CD4-positive, alpha-beta T cell treated with Interleukin-15 for 4 hours (primary cell): ENCODE measurements at places on chromosomes 3 and 15.

DNA sequence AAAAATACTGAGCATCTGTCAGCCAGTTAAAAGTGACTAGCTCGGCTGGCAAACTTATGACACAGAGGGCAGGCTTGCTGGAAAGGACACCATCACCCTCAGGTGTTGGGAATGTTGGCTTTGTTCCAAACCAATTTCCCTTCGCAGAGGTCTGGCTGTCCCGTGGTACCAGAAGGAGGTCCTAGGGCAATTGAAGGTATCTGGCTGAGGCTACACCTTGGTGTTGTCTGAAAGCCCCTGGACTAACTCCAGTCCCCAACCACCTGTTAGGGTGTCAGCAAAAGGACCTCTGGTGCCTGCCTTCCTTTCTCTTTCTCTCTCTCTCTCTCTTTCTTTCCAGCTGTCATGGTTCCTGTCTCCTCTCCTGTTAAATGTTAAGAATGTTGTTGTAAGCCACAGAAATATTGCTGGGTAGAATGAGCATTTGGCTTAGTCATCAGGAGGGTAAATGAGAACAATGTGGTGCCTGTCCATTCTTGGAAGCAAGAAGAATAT is 12.5 kb downstream of the PRR20G start:
- no peak for DNase-seq

DNA sequence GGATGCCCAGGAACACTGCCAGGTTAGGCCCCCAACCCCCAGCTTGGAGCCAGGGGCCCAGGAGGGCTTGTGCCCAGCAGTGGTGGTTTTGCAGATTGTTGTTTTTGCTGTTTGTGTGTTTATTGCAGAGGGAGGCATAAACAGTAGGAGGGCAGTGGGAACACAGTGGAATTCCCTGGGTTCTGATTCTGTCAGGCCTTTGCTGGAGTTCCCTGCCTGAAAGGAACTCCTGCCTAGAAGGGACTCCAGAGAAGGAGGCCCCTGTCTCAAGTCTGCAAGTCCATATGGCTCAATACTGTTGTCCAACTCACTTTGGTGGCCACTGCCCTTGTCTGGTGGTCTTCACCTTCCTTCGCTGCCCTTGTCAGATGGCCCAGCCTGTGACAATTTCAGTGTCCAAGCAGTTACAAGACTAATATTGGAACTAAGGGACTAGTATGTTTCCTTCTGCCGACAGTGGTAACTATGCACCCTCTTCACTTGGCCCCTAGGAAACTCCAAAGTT is 47.4 kb upstream of the RAB6B start:
- no peak for DNase-seq

DNA sequence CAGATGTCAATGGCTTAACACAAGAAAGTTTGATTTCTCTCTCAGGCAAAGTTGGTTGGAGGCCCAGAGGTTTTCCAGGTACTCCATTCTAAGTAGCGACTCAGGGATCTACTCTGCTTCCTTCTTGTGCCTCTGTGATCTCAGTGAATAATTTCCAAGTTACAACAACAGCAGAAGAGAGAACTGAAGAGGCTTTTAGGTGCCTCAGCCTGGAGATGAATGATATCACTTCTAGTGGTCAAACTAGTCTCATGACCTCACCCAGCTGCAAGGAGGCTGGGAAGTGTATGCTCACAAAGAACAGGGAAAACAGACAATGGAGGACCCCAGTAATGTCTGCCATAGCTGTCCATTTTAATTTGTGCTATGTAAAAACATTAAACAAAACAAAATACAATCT is 4.6 kb upstream of the PRICKLE2 start:
- DNase-seq, result no peak

DNA sequence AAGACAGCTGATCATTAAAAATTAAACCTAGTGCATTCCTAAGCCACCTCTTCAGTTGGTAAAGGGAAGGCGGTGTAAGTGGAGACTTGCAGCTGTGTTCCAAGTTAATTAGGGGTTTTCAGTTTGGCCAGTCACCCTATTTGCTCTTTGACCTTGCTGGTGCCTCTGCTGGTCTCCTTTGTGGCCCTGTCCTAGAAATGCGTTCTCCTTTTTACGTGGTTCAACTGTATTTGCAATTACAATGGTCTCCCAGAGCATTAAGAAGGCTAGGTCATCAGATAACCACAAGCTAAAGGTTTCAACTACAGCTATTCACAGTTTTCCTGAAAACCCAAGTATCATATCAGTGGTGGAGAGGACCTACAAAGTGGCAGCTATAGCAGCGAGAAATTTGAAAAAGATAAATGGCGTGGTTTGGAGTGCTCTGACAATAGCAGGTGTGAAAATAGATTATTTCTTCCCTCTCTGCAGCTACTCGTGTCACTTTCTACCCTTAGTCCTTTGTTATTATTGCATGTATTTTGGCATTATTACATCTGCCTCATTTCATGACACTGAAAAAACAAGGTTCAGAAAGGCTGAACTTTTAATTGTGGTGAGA is 203.5 kb upstream of the TBC1D5 start:
- DNase-seq, result no peak

- DNase-seq, result no peak
Measured at GRCh38 chr15:37204692-37205091, 104.3 kb upstream of the MEIS2 start.

GRCh38 chr15:27066446-27066845 is 95.5 kb downstream of the GABRG3 start:
- DNase-seq, result no peak

- no peak for DNase-seq
Measured at GRCh38 chr15:79978260-79978654, 7.3 kb upstream of the BCL2A1 start.

GRCh38 chr15:58520936-58521292 is 89.1 kb downstream of the LIPC start:
- DNase-seq, result no peak

- DNase-seq, result no peak
Measured at GRCh38 chr3:178915365-178915764, 156.2 kb downstream of the ZMAT3 start.

GRCh38 chr15:73232776-73233175 is 136.0 kb downstream of the HCN4 start:
- DNase-seq, result no peak

- no peak for DNase-seq
Measured at GRCh38 chr3:61812085-61812484, 250.7 kb downstream of the PTPRG start.

DNA sequence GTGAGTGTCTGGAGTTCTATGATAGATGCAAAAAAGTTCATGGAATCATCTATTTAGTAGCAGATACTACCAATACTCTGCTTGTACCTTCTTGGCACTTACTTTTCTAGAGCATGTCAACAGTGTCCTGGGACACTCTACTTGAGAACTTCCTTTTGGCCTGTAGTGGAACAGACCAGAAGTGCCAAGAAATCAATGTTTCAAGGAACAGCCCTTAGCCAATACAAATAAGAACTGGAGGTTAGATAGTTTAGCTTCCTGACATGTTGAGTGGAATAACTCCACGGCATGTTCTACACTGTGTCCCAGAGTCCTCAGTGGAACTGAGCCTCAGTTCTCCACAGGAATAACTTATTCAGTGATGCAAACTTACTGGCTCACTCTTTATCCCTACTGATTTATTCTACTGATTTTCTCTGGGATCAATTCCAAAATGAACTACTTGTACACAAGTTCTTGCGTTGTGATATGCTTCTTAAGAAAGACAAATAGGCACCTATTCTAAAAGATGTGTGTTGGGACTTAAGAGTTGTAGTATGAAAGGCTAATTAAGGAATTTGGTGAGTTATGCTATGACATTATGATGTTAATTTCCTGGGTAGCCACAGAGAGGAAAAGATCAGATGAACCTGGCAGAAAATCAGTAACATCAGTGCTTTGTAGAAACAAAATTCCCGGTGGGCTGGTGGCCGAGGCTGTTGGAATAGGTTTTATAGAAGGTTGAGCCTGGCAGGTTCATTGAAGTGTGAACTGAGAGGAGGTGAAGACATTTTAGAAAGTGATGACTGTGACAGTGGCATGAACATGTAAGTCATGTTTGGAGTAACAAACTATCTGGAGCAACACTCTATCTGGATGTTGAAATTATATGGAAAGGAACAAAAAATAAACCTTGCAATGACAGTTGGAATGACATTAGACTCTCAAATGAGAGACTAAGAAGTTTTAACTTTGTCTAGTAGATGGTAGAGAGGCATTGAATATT is 101.8 kb upstream of the RBMS3 start:
- DNase-seq, result no peak

DNA sequence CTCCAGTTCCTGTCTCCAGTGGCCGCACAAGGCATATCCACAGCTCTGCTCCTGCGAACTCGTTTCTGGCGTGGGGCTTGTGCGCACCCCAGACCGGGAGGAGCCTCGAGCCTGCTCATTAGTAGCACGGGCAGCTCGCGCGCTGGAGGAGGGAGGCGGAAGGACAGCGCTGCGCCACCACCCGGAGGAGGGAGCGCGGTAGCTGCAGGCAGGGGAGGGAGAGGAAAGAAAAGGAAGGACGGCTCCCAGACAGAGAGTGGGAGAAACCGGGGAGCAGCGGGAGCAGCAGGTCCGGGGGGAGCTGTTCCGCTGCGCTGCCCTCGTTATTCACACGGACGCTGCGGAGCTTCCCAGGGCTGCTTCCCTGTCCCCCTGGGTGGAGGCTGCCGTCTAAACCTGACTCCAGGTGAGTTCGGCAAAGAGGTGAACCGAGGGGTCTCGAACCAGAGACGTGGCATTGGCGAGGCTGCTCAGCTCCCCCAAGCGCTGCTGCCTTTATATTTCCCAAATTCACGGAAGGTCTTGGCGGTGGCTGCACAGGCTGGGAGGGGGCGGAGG is 121.3 kb upstream of the ZNF717 start:
- no peak for DNase-seq

- DNase-seq, result no peak
Measured at GRCh38 chr3:174276826-174277225, 582.3 kb upstream of the NAALADL2 start.

DNA sequence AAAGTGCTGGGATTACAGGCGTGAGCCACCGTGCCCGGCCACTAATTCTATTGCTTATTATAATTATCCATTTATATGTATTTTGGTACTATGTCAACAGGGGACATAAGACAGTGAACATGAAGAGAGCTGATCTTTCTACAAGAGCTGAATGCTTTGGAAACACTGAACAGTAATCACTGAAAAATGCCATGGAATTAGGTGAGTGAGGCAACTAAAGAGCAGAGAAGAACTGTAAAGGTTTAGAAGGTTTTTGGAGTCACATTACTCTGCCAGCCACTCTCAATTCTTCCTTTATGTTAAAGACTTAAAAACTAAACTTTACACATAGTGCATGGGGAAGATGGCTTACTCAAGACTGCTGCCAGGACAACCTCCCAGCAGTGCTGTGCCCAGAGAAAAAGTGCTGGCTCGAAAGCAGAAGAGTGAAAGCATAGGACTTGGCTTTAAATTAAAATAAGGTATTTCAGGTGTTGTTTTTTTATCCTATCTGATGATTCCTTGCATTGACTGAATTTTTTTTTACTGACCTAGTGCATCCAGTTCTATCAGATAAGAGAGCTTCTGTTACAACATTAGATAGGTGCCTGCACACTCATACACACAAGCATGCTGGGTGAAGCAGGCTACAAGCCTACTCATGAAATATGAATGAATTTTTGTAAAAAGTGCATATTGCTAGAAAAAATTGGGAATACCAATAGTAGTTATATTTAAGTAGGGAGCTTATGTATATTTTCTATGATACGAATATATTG is 28.7 kb upstream of the CACNA2D3 start:
- no peak for DNase-seq

- DNase-seq, result no peak
Measured at GRCh38 chr3:38130631-38131065, 6.3 kb downstream of the ACAA1 start.

GRCh38 chr15:81642451-81642990 is 268.5 kb upstream of the TMC3 start:
- DNase-seq, result no peak

GRCh38 chr15:41055706-41056105 is 60.4 kb downstream of the INO80 start:
- no peak for DNase-seq

GRCh38 chr15:67915461-67916374 is 75.9 kb upstream of the RNU6-1 start:
- DNase-seq, result no peak

GRCh38 chr3:161573136-161573535 is 76.5 kb downstream of the OTOL1 start:
- DNase-seq, result no peak

- no peak for DNase-seq
Measured at GRCh38 chr15:65072617-65073016, 3.9 kb upstream of the KBTBD13 start.

DNA sequence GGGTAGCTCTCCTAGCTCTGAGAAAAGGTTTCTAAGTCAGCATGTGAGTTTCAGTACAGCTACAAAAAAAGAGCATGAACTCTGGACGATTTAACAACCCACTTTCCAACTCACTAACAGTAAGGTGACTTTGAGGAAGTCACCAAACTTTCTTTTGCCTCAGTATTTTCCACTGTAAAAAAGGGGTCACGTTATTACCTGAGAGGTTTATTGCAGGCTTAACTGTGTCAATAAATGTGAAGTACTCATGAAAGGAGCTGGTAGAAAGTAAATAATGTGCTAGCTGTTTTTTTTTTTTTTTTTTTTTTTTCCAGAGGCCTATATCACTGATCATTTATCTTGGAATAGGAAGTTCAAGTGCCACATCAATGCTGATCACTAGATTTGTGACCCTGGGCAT is 89.3 kb downstream of the PLSCR2 start:
- DNase-seq, result no peak

DNA sequence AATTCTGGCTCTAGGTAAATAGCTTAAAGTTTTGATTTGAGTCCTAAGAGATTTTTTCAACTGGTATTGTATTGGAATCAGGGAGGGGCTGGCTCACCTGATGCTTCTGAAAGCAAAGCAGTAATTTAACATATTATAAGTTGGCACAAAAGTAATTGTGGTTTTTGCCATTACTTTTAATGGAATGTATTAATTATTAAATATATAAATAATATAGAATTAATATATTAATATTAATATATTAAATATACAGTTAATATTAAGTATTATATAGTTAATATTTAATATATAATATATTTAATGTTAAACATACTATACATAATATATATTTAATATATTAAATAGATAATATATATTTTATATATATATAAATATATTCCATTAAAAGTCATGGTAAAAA is 10.4 kb downstream of the RSRC1 start:
- no peak for DNase-seq

GRCh38 chr3:195151866-195152541 is 119.0 kb downstream of the XXYLT1 start:
- DNase-seq, result no peak

DNA sequence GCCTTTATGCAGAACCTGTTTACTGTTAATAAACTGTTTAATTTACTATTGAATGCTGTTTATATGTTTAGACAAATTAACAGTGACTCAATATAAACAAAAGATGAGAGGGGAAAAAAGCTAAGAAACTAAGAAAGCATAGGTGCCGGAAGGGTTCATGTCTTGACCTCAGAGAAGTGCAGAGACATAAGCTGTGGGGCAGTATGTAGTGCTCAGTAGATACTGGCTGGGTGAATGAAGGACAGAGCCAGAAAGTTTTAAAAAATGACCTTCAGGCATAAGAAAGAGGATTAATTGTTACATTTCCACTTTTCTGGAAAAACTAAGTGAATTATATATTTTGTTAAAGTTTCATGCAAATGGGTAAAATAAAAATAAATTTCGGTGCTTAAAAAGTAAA is 14.2 kb downstream of the SERPINI1 start:
- no peak for DNase-seq
